ENCODE measurements at places on chromosomes 3 and 15.

GRCh38 chr3:134850761-134851160, 55.7 kb downstream of the EPHB1 start:
- no peak for DNase-seq

DNA sequence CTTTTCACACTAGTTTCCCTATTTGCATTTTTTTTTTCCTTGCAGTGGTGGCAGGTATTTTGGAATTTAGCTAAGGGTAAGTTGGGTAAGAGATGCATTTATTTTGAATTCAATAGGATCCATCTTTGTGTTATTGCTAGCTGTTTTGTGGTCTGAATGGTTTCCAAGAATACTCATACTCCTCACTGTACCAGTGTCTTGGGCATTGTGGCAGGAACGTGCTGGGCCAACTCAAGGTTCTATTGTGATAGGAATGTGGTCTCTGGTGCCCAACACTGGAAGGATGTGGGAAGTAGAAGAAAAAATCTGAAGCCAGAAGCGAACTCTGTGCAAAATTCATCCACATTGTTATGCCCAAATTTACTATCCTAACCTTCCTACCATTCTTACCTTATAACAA, 135.6 kb downstream of the RBMS3 start:
- no peak for DNase-seq

DNA sequence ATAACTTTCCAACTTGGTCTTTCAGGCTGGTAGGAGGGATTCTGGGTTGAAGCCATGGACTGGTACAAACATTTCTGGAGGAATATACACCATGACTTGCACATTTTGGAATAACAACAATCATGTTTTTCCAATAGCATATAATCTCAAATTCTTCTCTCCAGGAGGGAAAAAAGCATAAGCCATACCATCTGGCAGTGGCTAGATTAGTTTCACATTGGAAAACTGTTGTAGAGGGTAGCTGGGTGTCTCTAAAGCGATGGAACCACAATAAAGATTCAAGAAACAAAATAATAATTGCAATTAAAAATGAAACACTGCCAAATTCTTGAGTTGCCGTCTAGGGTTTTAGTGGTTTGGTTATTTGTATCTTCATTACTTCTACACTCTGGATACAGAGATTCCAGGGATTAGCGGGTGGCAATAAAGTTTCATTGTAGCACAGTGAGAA, 278.5 kb upstream of the RASGRP1 start:
- no peak for DNase-seq

- no peak for DNase-seq
Measured at GRCh38 chr3:7520059-7520458, 659.1 kb downstream of the GRM7 start.

DNA sequence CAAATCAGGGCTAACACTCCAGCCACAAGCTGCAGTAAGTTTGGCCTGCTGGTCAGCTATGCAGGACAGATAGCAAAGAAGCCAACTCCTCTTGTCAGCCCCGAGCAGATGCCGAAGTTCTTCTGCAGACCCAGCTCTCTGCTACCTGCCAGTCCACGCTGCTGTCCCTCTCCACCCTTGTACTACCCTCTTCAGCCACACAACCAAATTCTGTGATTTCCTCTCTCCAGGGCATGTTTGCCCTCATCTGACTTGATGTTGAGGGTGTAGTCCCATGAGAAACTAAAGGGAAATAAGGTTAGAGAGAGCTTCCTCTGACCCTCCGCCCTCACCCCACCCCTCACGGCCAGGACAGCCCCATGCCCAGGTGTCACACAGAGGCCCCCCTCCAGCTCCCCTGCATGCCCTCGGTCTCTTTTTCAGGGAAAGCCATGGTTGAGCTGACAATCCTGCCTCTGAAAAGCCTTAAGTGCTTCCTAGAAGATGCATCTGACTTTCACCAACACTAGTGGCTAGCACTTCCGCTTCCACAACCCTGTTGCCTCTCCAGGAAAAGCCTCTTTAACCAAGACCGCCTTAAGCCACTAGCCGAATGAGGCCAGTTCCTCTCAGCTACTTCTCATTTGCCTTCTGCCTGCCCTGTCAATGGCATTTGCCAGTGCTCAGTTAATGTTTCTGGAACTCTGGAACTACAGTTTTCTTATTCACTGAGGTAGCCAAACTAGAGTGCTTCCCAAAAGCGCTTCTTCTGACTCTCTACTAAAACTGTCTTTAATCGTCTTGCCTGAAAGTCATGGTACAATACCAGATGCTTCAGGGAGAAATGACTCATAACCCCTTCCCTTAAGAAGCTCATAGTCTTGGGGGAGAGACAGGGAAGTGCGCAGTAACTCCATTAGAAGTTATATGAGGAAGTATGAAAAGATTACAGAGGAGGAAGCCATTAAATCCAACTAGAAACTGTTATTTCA, 300.4 kb upstream of the STT3B start:
- no peak for DNase-seq

GRCh38 chr3:114624571-114625181, 330.8 kb downstream of the TIGIT start:
- DNase-seq = no peak

GRCh38 chr3:72238801-72239200, 453.9 kb upstream of the PROK2 start:
- no peak for DNase-seq

DNA sequence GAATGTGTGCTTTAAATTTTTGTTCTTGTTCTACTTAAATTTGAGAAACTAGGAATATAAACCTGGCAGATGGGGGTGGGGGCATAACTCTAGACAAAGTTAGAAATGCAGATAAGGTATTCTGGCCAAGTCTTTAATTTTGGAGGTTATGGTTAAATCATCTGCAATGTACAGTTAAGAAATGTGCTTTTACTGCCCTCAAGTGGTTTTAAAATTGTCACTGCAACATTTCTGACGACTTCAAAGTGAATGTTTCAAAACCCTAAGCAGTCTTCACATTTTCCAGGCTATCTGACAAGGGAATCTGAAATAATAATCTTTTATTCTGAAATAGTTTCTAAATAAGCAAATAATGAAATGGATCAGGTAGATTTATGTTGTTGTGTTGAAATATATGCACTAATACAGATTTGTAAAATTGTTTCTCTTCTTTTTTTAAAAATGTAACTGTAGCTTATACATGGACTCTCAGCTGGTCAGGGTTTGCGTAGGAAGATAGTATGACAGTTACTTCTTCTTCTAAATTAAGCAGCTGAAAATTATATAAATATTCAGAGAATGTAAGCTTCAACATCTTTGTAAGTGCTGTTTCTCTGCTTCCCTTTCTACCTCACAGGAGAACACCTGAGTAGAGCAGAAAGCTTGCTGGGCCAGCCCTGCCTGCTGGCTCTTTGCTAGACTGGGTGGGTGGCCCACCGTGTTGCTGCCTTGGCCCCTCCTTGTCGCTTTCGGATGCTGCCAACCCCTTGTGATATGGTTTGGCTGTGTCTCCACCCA, 45.0 kb downstream of the SUCNR1 start:
- DNase-seq = no peak

DNA sequence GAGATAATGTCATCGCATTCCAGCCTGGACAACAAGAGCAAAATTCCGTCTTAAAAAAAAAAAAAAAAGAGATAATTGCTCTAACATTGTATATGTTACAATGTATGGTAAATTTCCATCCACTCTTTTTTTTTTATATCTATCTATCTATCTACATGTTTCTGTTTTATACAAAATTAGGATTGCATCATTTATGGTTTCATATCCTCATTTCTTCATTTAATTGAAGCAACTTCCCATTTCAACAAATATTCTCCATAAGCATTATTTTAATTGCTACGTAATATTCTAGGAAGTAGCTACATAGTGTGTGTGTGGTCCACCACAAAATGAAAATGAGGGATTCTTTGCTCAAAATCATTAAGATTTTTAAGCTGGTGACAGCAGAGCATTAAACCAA, 18.4 kb downstream of the RBP1 start:
- no peak for DNase-seq

GRCh38 chr15:99361545-99362185, 110.4 kb downstream of the LRRC28 start:
- DNase-seq = no peak

DNA sequence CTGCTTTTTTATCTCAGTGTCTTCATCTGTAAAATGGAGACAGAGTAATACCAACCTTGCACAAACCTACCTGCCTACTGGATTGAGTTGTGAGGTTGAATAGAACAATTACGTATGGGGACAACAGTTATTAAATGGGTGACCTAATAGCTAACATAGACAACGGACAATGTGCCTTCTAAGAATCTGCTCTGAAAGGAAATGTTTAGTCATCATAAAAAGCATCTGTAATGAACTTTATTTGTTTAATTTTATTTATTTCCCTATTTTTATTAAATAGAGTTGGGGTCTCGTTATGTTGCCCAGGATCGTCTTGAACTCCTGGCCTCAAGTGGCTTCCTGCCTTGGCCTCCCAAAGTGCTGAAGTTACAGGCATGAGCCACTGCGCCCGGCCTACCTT, 59.2 kb upstream of the C15orf61 start:
- DNase-seq = no peak
